ENCODE measurements at places on chromosomes 2 and 18. TPM values are rescaled to one million over a fixed set of nuclear protein-coding genes. Genes with fewer than 3 reads are reported as not detected.

GRCh38 chr2:12066116-12066515, 319.7 kb downstream of the LPIN1 start:
- no peak for DNase-seq

- no peak for DNase-seq
Measured at GRCh38 chr2:25881764-25882163, 3.5 kb upstream of the ASXL2 start.

- no peak for DNase-seq
Measured at GRCh38 chr2:75320898-75321598, 121.7 kb upstream of the TACR1 start.

PAIP2B gene
- total RNA-seq: 2.2 TPM

SLC9A4 gene
- total RNA-seq: not detected

Measured in transverse colon (tissue), 4 donors.